HT-29 (cell line): ENCODE measurements at places on chromosomes 3 and 15.

- DNase-seq = no peak
These were observed 724.2 kb upstream of the CFAP20DC start for GRCh38 chr3:59774000-59774399.

- no peak for DNase-seq
These were observed 55.8 kb upstream of the SLC6A11 start for GRCh38 chr3:10760199-10760598.

- no peak for DNase-seq
These were observed at the start of gene PRRT3 for GRCh38 chr3:9951962-9952805. Gene PRRT3 (minus strand): TSS chr3:9952408. CDS start chr3:9950115, 2,293 bp downstream.

GRCh38 chr3:151903501-151903991, 30.1 kb downstream of the SUCNR1 start:
- no peak for DNase-seq

GRCh38 chr3:69791106-69791505, 51.8 kb downstream of the MITF start:
- DNase-seq = no peak

DNA sequence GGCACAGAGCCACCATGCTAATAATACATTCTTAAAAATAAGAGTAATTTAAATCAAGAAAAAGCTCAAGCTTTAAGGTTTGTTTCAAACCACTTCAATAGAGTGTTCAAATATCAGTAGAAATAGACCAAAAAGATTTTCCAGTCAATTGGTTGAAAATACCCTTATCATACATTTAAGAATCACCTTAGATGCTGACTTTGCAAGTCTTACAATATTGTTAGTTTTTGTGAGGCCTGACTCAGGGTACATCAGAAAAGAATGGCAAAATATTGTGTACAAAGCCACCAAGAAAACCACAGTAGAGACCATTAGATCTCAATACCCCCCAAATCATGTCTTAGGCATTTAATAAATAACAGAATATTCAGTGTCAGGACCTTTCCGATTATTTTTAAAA, 19.8 kb upstream of the NRG4 start:
- DNase-seq = no peak

GRCh38 chr3:149529099-149529498, 54.6 kb downstream of the TM4SF4 start:
- DNase-seq = no peak

DNA sequence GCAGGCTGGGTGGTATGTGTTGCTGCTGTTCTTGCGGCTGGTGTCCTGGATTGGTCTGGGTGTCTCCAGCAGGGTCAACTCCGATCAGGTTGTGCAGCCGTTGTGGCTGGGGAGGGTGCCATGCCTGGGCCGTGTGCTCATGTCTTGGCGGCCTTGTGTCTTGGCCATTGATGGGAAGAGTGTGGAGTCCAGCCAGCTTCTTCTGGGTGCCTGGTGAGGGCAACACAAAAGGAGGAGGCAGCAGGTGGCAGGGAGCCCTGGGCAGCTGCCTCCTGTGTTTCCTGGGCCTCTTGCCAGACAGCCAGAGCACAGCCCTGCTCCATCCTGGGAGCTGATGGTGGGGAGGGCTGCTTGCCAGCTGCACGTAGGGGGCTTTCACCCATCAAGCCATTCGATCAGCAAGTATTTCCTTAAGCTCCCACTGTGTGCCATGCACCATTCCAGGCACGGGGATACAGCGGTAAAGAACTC, 4.3 kb downstream of the CHAC1 start:
- DNase-seq = no peak

- peak; percentile 43 for DNase-seq
These were observed 27.6 kb upstream of the RAB7A start for GRCh38 chr3:128698211-128699047.

GRCh38 chr15:50997371-50998051, 89.0 kb downstream of the AP4E1 start:
- DNase-seq = no peak

DNA sequence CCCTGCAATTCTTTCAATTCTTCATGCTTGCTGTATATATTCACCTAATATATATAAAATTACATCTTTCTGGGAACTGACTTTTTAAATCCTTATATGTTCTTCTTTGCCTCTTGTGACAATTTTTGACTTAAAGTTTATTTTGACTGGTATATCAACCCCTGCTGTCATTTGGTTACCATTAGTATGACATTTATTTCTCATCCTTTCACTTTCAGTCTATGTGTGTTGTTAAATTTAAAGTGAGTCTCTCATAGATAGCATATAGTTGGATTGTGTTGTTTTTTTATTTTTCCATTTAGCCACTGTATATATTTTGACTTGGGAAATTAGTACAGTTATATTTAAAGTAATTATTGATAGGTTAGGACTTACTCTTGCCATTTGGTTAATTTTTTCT, 194.9 kb downstream of the DPH6 start:
- DNase-seq = no peak

DNA sequence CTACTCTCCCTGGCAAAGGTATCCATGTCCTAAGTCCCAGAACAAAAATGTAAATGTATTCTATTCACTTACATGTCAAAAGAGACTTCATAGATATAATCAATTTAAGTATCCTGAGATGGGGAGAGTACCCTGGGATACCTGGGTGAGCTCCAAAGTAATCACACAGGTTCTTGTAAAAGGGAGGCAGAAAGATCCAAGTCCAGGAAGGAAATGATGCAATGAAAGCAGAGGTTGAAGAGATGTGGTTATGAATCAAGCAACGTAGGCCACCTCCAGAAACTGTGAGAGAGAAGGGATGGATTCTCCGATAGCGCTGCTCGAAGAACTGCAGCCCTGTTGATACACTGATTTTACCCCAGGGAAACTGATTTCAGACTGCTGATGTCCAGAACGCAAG, 93.9 kb upstream of the VGLL3 start:
- no peak for DNase-seq

GRCh38 chr3:56042326-56042951, 425.8 kb downstream of the ERC2 start:
- peak; percentile 16 for DNase-seq

DNA sequence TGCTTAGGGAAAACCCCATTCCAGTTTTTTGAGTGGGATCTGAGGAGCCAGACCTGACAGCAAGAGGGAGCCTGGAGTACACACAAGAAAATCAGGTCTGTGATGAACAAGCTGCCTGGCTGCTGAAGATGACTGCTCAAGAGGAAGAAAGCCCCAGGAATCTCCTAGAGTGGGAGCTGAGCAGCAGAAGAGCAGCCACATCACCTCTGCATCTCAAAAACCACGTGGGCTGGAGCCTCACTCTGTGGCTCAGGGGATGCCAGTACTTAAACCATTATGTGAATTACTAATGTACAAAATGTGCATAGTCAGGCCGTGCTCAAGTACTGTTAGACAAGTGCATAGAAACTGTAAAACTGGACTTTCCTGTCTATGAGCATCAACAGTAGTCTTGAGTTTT, 52.4 kb downstream of the SLC9A9 start:
- no peak for DNase-seq

GRCh38 chr3:160885791-160886286, 129.8 kb downstream of the PPM1L start:
- DNase-seq = no peak

- peak; percentile 54 for DNase-seq
These were observed 3.5 kb downstream of the FURIN start for GRCh38 chr15:90871716-90872485.

GRCh38 chr15:48721061-48721810, 75.7 kb upstream of the FBN1 start:
- no peak for DNase-seq

DNA sequence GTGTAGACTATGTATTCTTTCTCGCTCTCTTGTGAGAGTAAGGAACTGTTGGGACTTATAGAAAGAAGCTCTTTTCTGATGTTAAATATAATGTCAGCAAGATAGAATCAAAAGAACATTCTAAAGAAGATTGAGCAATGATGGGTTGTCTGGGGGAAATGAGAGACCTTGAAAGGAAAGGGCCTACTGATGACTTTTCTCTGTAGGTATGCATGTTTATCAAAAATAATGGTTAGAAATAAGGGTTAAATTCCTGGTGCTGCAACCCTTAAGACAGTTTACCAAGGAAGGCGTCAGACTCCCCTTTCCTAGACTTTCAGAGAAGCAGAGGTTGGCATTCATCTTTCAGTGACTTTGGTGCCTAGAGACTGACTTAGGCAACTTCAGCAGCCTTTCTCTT, 69.8 kb downstream of the GHSR start:
- DNase-seq = no peak
